Pancreas (tissue), 10 donors: ENCODE measurements at places on chromosomes 1 and 21.

DNA sequence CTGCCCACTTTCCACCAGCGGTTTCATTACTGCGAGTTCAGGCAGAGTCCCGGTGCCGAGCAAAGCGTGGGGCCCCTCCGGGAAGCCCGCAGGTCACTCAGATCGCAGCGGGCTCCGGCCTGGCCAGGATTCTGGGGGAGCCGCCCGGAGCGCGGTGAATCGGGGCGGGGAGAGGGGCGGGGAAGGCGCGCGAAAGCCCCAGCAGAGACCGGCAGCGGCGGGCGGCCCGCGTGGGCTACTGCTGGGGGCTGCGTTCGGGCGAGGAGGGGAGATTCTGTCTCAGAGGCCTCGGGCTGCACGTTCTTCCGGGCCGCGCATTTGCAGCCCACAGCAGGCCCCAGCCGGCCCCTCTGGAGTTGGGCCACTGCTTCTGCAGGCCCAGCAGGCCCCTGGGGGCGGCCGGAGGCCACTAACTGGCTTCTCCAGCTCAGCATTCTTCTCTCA, 64.7 kb downstream of the SCCPDH start:
- DNase-seq = no peak

DNA sequence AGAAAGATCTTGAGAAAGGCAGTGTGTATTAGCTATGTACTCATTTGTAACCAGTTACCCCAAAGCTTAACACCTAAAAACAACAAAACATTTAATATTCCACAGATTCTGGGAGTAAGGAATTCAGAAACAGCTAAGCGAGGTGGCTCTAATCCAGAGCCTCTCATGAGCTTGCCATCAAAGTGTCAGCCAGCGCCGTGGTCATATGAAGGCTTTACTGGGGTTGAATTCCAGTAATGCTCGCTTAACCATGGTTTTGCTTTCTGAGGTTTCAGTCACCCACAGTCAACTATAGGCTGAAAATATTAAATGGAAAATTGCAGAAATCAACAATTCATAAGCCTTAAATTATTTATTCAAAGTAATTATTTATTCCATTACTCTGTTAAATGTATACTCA, 101.8 kb downstream of the CLIC6 start:
- DNase-seq = no peak

GRCh38 chr21:43312751-43313169, 114.2 kb downstream of the SIK1 start:
- no peak for DNase-seq

- no peak for DNase-seq
Measured at GRCh38 chr1:184524248-184524647, 137.4 kb downstream of the C1orf21 start.

- DNase-seq = no peak
Measured at GRCh38 chr1:81231729-81232038, 569.0 kb upstream of the ADGRL2 start.

DNA sequence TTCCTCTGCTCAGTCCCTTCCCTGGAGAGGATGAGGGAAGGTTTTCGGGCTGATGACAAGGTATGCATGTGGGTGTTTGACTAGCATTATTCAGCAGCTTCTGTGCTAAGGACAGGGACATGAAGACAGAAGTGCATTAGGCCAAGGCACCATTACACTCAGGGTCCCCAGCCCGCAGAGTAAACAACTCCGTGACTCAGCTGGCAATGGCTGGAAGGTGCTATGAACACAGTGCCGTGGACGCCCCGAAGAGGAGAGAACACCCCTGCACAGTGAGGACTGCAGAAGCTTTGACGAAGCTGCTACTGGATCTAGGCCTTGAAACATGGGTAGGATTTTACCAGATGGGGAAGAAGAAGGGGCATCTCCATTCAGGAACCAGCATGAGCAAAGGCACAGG, 13.7 kb upstream of the EPS8L3 start:
- peak; percentile 24 for DNase-seq

- DNase-seq = no peak
Measured at GRCh38 chr1:156468693-156469345, 31.8 kb downstream of the MEF2D start.

GRCh38 chr1:89433421-89433820, 69.6 kb downstream of the GBP6 start:
- no peak for DNase-seq

GRCh38 chr1:24417681-24418080, 2.1 kb downstream of the NIPAL3 start:
- DNase-seq = no peak

DNA sequence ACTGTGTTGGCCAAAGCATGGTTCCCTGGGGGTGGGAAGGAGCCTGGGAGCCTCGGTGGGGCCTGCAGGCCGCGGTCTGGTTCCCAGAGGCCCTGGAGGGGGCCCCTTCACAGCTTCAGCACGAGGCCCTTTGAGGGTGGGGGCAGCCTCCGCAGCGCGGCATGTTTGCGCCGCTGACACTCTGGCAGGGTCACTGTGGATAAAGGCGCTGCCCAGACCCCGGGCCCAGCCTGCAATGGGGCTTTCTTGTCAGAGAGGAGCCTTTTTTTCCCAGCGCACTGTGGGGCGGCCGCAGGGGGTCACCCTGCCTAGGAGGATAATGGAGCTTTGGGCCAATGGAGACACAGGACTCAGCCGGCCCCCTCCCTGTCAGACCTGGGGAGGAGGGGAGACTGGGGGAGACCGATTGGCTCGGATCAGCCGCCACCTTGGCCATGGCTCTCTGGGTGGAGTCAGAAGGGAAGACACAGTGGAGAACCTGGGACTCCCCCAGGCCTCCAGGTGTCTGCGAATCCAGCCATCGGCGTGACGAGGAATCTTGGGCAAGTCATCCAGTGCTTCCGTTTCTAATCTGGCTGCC, 26.0 kb downstream of the EPHB2 start:
- no peak for DNase-seq

- DNase-seq = no peak
Measured at GRCh38 chr1:192700834-192701271, 64.9 kb downstream of the RGS13 start.

DNA sequence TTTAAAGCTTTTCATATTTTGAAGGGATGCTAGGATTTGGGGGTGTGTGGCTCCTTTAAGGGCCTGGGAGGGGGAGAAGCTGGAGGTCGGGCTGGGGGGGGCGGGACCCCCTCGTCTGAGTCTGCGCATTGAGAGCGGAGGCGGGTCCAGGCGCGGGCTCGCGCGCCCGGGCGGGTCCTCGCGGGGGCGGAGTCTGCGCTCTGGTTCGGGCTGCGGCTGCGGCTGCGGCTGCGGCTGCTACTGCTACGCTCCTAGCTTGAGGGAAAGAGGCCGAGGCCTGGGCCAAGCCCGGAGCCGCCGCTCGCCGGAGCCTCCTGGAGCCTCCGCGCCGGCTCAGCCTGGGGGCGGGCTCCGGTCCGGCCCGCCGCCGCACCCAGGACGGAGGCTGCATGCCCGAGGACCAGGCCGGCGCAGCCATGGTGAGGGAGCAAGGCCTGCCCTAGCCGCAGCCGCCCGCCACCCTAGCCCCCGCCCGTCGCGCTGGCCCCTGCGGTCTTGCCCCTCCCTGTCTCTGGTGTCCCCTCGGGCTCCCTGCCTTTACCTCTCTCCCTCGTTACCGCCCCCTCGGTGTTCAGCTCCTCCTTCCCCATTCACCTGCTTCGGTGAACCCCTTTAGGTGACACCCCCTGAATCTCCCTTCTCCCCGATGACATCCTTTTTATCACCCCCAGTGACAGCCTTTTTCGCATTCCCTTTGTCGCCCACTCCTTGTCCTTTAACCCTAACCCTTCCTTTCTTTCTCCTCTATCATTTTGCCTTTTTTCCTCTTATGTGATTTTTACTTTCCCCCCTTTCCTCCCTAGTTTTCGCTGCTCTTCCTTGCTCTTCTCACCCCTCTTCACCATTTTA, at the start of gene ZYG11B:
TSS of gene ZYG11B (plus strand) at position 189 of the 849 bp plus-strand sequence. CDS start at position 390, 201 bp downstream.
- peak; percentile 93 for DNase-seq

DNA sequence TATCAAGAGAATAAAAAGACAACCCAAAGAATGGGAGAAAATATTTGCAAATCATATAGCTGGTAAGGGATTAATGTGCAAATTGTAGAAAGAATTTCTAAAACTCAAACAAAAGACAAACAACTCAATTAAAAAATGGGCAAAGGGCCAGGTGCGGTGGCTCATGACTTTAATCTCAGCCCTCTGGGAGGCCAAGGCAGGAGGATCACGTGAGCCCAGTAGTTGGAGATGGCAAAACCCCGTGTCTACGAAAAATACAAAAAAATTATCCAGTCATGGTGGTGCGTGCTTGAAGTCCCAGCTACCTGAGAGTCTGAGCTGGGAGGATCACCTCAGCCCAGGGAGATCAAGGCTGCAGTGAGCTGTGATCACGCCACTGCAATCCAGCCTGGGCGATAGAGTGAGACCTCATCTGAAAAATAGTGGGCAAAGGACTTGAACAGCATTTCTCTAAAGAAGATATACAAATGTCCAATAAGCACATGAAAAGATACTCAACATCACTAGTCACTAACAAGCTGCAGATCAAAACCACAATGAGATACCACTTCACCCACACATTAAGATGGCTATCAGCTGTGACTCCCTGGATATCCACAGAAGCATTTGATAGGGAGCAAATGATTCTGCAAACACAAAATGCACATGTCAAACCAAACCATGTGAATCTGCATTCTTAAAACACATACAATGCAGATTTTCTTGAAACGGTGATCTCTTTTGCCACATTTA, 20.9 kb downstream of the SLC30A1 start:
- no peak for DNase-seq
